ENCODE measurements at places on chromosomes 7 and 10.

DNA sequence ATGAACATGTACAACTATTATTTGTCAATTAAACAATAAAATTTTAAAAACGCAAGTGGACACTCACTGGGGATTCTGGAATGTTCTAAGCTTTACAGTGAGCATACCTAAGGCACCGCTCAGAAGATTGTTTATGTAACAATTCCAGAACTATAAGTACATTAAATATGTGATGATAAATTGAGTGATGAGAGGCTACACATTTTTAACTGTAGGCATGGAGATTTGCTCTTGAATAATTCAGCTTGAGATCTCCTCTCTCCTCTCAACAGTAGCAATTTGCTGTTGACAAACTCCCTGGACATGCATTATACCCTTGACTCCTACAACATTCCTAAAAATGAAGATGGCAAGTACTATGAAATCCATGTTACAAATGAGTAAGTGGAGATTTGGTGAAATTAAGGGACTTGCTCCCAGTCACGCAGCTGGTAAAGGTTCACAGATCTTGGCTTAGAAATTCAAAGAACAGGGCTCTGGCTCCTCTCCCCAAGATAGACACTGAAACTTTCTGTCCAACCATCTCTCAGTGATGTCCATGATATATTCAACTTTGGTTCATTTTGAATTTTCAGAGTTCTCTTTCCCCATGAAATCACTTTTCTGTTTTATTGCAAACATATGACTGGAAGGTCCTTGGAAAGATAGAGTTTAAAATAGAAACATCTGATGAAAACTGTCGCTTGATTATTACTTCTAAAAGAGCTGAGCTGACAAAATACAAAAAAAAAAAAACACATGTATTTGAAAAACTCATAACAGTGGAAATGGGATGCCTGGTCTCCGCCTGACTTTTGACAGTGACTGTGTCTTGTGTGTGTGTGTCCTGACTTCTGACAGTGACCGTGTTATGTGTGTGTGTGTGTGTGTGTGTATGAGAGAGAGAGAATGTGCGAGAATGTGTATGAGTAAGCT is 488.3 kb downstream of the TNS3 start:
- no peak for DNase-seq

- DNase-seq = no peak
Observed at GRCh38 chr10:89648074-89648473, 3.0 kb upstream of the PANK1 start.

DNA sequence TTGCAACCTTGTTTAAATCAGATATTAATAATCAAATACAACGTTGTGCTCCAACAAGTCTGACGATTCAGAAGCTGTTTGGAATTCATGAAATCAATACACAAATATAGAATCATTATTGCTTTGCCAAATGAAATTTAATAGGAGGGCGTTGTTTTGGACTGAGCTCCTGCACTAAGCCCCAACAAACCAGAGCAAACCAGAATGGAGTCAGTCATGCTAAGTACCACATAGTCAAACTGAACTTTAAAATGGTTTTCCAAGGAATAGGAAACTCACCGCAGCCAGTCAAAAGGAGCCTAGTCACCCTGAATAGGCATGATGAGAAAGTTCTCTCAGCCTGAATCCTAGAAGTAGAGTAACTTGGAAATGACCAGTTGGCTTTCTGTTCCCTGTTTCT is 53.7 kb downstream of the HACD1 start:
- no peak for DNase-seq

- DNase-seq = no peak
Observed at GRCh38 chr7:129665013-129665401, 53.5 kb downstream of the NRF1 start.

GRCh38 chr7:90759710-90760109 is 163.6 kb downstream of the CDK14 start:
- DNase-seq = no peak

DNA sequence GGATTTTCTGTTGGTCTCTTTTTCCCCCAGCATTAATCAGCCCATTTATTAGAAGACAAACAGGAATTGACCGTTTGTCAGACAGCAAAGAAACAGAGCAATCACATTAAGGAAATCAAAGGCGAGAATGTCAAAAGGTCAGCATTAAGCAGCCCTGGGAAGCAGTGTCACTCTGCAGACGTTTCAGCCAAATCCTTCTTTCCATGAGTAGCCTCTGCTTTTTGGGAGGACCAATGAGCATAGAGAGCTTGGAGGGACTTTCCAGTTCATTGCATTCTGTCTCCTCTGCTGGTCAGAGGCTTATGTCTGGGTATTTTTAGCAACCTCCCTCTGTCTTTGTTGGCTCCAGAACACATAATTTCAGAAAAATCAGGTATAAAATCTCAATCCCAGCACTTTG is 481.4 kb downstream of the GALNT17 start:
- no peak for DNase-seq

DNA sequence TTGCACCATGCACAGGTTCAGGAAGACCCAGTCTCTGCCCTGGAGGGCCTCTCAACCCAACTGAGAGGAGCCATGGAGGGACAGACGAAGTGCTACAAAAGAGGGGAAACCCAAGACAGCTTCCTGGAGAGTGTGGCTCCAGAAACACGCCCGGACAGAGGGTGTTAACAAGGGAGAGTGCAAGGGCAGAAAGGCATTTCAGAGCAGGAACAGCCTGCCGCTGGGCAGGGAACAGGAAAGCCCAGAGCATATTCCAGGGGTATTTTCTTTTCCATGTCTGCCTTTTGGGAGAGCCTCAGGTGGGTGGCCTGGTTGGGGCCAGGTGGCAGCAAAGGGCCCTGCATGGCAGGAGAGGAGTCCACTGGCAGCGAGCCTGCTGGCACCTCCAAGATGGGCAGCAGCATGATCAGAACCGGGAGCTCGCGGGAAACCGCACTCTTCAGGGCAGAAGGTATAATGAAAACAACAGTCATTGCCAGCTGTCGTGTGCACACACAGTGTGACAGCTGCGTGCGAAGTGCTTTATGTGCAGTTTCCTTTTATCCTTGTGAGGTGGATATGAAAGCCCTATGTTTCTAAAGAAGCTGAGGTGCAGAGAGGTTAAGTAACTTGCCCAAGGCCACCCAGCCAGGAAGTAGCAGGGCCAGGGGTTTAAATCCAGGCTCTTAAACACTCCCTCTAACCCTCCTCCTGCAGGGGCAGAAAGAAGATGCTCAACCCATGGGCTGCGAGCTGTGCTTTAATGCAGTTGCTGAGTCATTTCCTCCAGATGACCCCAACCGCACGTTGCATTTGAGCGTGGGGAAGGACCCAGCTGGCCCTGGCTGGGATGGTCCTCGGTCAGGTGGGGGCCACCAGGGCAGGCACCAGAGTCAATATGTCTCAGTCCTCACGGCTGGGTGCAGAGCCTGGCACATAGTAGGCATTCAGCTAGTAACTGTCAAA is 128.6 kb downstream of the OAT start:
- DNase-seq = no peak

GRCh38 chr10:92181575-92181974 is 109.3 kb downstream of the CPEB3 start:
- DNase-seq = no peak

- DNase-seq = no peak
Observed at GRCh38 chr7:120043250-120043649, 229.7 kb upstream of the KCND2 start.

- DNase-seq = no peak
Observed at GRCh38 chr10:44397476-44398225, 12.8 kb upstream of the CXCL12 start.

GRCh38 chr10:47308775-47309174 is 8.8 kb downstream of the GDF10 start:
- no peak for DNase-seq

- DNase-seq = no peak
Observed at GRCh38 chr10:52318136-52318701, 4.1 kb downstream of the DKK1 start.
